ENCODE measurements at places on chromosomes 2 and 18.

- DNase-seq: no peak
Measured at GRCh38 chr2:99636144-99637034, 146.6 kb upstream of the REV1 start.

DNA sequence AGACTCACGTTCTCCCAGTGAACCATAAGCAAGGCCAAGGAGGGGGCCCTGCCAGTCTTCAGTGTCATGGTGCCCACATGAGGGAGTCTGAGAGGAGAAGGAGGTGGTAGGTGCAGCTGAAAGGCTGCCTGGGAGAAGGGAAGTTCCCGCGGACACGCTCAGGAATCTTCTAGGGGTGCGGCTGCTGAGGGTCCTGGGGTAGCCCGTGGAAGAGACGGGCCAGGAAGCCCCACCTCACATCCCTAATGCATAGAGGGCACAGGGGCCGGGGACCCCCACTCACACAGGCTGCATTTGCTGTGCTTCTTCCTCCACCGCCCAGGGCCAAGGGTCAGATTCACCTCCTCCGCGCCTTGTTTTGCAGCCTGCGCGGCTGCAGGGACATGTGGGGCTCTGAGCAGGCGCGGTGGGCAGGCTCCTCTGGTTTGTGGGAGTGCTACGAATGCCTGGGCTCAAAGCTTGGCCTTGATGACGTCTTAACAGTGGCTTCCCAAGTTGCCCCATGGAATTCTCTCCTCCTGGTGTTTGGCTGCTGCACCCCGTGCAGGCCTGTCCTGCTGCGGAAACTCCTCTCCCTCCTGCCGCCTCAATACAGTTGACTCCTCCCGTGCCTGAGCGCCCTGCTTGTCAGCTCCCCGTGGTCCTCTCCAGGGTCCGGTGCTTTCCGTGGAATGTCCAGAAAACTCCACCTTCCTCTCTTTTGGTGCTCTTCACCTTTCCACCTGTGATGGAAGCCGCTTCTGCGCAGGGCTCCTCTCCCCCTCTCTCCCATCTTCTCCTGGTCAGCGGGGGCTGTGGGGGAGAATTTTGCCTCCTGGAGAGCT, 95.7 kb downstream of the VAPA start:
- DNase-seq: no peak

- no peak for DNase-seq
Measured at GRCh38 chr18:49553003-49553402, 8.9 kb upstream of the LIPG start.

DNA sequence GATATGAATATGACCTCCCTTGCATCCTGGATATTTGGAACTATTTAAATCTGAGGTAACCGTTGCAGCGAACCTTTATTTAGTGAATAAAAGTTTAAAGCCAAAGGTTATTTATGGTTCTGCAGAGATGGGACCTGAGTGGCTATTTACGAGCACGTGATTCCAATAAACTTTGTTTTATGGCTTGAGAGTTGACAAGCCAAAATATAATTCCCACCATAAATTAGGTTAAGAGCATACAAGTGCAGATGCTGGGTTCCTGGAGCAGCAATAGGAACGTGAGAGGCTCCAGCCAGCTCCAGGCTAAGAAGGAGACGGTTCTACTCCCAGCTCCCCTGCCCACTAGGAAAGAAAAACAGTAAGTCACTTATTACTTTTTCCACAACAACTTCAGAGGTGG, 5.2 kb upstream of the HOXD4 start:
- no peak for DNase-seq

DNA sequence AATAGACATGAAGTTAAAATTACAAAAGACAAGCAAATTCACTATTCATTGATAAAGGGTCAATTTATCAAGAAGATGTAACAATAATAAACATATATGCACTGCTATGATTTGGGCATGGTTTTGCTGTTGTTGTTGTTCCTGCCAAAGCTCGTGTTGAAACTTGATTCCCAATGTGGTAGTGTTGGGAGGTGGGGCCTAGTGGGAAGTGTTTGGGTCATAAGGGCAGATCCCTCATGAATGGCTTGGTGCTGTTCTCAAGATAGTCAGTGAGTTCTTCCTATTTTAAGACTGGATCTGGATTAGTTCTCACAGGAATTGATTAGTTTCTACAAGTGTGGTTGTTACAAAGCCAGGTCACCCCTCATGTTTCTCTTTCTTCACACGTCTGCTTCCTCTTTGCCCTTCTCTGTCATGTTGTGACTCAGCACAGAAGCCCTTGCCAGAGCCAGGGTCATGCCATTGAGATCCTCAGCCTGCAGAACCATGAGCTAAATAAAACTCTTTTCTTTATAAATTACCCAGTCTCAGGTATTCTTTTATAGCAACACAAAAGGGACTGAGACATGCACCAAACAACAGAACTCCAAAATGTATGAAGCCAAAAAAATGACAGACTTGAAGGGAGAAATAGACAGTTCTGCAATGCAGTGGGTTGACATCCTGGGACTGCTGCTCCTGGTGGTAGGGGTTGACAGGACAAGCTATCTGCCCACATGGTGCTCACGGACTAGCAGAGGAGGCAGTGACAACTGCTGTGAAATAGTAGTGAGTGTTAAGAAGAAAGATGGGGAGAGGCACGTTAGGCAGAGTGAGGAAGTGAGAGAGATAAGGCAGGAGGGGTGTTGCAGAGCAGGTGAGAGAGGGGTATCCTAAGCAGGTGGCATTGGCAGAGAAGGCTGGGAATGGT, 18.6 kb upstream of the SKA1 start:
- no peak for DNase-seq

DNA sequence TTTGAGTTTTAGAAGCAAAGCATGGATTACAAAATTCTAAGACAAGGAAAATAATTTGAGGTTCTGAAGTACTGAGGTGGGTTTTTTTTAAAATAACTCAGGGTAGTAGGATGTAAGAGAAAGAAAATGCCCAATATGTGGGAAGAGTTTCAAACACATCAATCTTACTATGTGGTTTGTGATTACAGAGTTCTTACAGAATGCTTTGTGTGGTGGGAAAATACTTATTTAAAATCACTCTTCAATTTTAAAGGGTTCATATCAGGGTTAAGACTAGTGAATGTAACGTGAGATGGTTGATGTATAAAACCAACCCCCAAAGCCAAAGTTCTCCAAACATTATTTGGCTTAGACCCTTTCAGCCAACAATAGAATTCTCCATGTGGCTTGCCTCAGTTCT, 173.5 kb downstream of the UBE2E3 start:
- no peak for DNase-seq

DNA sequence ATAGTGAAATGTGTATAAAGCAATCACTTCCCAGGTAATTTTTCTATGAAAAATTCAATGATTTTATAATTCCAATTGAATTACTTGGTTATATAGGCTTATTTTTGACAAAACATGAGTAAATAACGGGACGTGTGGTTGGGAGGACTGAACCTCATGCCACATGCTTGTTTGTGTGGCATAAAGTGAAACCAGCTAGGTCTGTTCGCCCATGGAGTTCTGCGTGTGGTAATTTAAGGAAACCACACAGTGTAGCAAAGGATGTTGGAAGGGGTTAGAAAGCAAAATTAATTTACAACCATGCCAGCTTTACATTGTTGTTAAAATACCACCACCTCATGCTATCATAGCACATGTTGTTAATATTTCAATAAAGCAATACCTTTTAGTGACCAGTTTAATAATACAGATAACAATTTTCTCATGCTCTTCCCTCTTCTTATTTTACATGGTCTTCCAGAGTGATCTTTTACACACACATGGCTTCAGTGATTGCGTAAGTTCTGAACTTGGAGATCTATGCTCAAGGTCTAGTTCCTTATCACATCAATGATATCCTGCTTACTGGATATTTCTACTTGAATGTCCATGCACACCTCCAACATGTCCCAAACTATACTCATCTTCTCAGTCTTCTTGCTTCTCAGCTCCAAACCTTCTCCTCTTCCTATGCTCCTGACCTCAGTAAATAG, 156.4 kb upstream of the ITGA4 start:
- DNase-seq: no peak

GRCh38 chr2:45598545-45598944, 12.5 kb downstream of the SRBD1 start:
- no peak for DNase-seq

GRCh38 chr18:28074076-28074475, 102.9 kb downstream of the CDH2 start:
- DNase-seq: no peak

- no peak for DNase-seq
Measured at GRCh38 chr2:107393516-107393915, 433.2 kb upstream of the RGPD4 start.

GRCh38 chr18:9530226-9531009, 55.1 kb downstream of the RALBP1 start:
- no peak for DNase-seq

DNA sequence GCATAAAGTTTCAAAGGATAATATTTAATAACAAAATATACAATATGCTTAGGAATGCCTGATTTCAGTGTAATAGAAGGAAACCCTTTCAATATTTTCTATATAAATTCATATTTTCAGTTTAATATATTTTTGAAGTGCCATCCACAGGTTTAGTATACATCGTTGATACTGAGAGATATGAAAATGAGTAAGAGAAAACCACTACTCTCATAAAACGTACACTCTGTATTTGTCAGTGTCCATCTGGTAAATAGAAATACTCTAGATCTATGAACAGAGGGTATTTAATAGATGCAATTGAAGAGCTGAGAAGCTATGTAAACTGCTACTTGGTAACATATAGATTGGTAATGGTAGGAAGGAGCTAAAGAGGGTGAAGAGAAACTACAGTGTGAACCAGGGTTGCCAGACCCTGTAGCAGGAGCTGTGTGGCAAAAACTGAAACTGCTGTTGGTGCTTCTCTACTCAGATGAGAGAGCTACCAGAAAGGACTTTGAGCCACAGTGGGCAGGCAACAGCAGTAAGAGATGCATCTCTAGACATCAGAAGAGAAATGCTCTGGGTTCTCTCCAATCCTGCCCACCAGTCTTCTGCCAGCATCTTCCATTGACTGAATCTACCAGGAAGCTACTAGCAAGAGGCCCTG, 187.4 kb downstream of the CCDC102B start:
- no peak for DNase-seq

GRCh38 chr2:112938904-112939303, 27.9 kb downstream of the IL37 start:
- DNase-seq: no peak

DNA sequence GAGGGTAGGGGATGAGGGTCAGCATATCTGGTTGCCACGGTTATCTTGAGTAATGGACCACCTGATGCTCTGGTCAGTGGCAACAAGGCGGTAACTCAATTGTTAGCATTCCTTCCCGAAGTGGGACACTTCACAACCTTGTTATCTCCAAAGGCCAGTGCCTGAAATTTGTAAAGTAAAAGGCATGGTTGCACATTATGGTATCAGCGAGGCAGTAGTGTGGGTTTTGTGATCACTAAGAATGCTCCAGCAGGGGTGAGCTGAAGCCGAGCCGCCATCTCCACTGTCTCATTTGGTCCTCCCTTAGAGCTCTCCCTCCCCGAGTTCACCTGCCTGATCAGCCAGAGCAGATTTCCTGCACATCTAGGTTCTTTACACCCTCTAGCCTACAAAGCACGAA, 50.5 kb upstream of the LGALSL start:
- no peak for DNase-seq

GRCh38 chr2:234092344-234092743, 41.8 kb downstream of the SPP2 start:
- no peak for DNase-seq

DNA sequence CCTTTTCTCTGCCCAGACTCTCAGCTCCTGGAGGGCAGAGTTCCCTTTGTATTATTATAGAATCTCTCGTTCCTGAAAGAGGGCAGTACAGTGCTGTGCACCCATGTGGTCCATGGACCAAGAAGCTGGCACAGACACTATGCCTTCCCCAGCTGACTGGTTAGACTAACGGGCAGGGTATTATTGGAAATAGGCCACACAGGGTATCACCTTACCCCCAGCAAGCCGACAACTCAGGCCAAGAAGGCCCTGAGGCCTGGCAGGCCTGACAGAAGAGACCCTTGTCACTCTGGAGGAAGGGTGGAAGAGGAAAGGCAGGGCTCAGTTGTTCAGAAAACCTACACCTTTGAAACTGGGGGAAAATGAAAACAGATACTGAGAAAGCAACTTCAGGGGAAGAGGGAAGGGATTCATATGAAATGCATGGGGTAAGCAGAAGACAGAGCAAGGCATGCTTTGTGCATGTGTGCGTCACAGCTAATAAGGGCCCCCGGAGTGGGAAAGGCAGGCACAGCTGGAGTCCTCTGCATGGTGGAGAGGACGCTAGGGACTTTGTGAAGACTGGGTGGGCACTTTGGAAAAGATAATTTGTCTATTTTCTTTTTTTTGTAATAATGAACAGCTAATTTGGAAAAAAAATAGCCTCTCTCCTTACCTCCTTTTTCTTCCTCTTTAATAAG, 476.8 kb upstream of the CELF4 start:
- no peak for DNase-seq

GRCh38 chr2:64637931-64638330, 15.8 kb downstream of the SERTAD2 start:
- DNase-seq: no peak

DNA sequence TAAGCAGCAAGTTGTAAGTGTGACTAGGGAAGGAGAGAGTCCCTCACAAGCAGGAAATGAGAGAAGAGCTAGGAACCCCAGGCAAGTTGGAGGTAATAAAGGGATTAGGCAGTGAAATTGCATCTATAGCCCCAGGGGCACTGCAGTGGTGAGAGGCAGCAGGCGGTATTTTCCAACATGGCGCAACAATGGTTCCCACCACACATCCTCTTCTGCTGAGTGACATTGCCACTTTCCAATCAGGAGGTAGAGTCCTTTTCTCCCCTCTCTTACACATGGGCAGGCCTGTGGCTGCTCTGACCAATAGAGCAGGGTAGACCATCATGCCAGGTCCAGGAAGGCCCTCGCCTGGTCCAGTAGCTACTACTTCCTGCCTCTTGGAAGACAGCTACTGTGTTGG, 86.6 kb downstream of the DNER start:
- no peak for DNase-seq

- DNase-seq: no peak
Measured at GRCh38 chr2:57809230-57809629, 237.4 kb upstream of the VRK2 start.

DNA sequence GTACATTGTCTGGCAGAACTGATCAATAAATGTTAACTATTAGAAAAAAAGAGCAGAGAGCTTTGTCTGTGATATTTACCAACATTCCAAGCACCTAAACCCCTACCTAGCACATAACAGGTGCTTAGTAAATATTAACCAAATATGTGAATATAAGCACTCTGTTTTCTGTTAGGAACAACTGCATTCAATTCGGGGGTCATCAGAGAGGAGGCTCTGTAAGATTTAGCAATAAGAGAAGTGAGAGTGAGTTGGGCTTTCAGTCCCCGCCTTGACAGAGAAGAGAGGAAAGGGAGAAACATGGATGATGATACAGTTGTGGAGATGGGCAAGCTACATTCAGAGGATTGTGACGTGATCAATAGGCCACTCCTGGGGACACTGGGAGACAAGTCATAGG, 47.7 kb downstream of the MYOM1 start:
- no peak for DNase-seq

DNA sequence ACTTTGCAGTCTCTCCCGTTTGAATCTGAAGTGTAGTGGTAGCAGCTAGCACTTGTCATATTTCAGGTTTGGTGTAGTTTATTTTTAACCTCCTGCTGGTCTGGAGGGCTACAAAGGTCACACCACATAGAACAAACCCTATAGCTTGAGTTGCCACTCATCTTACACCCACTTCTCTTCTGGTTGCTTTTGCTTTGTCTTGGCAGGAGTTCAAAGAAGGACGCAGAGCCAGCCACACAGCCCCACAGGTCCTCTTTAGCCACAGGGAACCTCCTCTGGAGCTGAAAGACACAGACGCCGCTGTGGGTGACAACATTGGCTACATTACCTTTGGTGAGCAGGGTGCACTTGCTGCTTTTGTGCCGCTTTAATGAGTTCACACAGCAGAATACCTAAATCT, 15.6 kb upstream of the GPBAR1 start:
- DNase-seq: no peak
